ENCODE measurements at places on chromosomes 3 and 15.

DNA sequence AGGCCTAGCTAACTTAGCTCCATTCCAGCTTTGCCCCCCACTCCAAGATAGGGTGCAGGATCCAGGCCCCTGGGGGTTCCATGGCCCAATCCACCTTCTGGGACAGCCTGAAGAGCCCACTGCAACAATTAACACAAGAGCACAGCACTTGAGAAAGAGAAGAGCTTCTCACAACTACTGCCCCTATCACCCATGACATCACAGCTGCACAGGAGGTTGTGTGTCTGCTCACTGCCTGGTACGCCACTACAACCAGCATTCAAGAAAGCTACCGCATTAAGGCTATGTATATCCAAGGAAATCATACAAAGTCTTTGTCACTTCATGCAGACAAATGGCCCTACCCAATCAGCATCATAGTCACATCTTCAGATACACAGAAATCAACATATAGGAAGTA, 62.0 kb downstream of the MYO5A start:
- no peak for DNase-seq

DNA sequence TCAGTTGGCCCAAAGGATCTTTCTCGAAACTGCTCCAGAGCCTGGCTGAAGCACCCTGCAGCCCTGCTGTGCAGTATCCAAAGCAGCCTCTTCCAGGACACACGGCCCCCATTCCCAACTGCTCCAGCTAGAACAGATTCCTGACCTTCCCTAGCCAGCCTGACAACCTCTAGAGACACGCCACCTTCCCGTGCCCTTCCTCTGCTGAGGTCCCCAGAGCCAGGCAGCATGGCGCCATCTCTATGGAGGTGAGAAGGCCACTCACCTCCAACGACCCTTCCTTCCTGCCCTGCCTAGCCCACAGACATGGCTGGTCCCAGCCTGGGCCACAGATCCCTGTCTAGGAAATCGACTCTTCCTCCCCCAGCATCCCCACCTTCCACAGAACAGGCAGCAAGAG, 3.1 kb downstream of the KIF7 start:
- no peak for DNase-seq

GRCh38 chr3:195221015-195221853, 49.7 kb downstream of the XXYLT1 start:
- DNase-seq: no peak

DNA sequence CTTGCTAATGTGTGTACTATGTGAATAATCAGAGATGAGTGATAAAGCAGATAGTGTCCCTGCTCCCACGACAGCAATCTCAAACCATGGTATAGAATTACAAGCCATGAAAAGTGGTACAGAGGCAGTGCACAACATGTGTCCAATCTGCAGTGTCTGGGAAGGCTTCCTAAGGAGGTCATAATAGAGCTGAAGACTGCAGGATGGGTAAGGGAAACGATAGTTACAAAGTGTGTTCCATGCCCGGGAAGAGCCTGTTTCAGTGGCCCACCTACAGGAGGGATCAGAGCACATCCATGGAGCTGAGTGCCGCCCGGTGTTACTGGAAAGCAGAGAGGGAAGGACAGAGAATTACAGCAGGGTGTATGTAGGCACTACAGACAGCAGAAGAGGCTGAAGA, 48.9 kb downstream of the PAK2 start:
- no peak for DNase-seq

DNA sequence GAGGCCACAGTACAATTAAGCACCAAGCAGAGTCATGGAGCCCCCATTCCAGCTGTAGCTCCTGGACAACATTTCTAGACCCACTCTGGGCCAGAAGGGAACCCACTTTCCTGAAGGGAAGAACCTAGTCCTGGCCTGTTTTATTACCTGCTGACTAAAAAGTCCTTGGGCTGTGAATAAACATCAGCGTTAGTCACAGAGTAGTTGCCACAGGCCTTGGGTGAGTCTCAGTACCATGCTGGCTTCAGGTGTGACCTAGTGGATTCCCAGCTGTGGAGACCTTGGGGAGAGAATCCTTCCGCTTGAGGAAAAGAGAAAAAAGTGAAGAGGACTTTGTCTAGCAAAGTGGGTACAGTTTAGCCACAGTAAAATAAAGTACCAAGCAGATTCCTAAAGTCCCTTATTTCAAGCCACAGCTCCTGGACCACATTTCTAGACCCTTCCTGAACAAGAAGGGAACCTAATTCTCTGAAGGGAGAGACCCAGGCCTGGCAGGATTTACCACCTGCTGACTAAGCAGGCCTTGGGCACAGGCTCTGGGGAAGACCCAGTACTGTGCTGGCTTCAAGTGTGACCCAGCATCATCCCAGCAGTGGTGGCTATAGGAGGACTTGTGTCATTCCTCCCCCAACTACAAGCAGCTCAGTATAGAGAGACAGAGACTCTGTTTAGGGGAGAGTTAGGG, 118.3 kb upstream of the KCNH8 start:
- DNase-seq: no peak

DNA sequence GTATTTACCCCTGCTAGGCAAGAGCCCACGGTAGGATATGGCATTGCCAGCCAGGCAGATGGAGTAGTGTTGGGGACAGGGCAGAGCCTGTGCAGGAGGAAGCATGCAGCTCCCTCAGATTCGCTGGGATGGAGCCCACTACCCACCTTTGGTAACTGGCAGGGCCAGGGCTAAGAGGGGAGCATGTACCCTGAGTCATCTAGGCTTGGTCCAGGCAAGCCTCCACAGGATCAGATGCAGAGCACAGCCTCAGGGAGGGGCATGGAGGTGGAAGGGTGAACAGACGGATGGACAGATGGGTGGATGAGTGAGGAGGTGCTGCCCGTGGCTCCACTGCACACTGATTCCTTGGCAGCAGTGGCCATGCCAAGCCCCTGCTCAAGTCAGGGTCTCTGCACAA, 33.0 kb downstream of the IL20RB start:
- DNase-seq: no peak

DNA sequence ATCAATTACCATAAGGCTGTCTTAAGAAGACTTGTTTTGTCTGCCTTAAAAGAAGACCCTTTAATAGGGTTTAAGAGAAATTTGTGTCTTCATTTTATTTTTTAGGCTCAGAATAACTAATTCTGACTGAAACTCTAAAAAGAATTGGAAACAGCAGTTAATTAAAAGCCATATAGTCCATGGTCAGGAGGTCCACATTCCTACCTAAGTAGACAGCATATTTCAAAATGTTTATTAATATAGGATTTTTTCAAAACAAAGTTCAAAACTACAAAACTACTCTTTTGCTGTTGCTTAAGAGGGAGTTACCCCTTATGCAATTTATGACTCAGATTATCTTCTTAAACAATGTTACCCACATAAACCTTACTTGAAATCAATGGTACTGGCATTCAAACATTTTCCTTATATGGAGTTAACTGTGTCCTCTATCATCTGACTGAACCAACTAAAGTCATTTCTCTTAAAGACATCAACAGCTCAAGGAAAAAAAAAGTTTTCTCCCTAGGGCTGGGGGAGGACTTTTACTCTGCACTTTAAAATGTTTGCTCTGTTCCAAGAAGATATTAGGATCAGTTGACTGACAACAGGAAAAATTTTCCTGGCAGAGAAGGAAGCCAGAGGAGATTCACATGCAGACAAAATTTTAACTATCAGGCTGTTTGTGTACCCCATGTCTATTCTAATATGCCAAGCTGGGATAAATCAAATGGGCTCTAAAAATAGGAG, 56.8 kb upstream of the NANOGP8 start:
- no peak for DNase-seq

- no peak for DNase-seq
These were observed 239.3 kb upstream of the GBE1 start for GRCh38 chr3:82000773-82001172.
